Hippocampal formation (tissue), 2 donors: ENCODE measurements at places on chromosomes 13 and 19.
A peak's percentile ranks its signal among the peaks of the same experiment; 100 is the strongest.

GRCh38 chr13:78137404-78138142, 218.9 kb upstream of the EDNRB start:
- peak; percentile 27 for DNase-seq

DNA sequence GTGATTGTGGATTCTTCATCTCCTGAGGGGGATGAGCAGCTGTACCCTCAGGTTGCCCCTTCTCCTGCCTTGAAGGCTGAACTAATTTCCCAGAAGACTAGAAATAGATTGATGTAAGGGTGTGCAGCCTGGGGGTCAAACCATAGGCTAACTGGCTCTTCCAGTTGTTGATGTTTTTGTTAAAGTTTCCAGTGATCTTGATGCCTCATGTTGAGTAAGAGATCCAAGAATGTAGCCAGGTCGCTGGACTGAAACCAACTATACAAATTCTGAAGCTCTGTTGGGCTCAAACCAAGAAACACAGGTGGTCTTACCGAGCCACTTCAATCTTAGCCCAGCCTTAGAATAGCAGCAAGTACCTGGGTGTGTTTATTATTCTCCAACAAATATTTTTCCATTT, 391.8 kb downstream of the KLF5 start:
- DNase-seq, result no peak

- DNase-seq, result no peak
Observed at GRCh38 chr19:53883231-53883661, 1.2 kb downstream of the PRKCG start.

- DNase-seq, result no peak
Observed at GRCh38 chr13:99339736-99340397, 32.7 kb upstream of the GPR183 start.

GRCh38 chr19:18278521-18279265, 2.7 kb downstream of the JUND start:
- no peak for DNase-seq

GRCh38 chr19:27935669-27936068, 1277.3 kb downstream of the UQCRFS1 start:
- DNase-seq, result no peak

GRCh38 chr13:29384871-29385270, 210.6 kb downstream of the SLC7A1 start:
- DNase-seq, result no peak

DNA sequence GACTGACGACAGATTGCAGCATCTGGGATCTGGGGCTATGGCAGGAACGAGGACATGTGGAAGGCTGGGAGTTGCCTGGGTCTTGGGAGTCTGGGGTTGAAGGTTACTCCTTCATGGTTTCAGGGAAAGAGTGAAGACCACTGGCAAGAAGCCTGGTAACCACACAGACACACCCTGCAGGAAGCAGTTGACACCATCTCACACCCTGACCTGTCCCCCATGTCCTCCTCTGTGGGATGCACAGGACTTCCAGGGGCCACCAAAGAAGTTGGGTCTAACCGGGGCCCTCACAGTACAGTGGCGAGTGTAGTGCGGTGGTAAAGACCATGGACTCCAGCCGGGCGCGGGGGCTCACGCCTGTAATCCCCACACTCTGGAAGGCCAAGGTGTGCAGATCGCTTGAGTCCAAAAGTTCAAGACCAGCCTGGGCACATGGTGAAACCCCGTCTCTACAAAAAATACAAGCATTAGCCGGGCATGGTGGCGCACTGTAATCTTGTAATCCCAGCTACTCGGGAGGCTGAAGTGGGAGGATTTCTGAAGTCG, 10.6 kb upstream of the FFAR2 start:
- DNase-seq, result no peak

GRCh38 chr13:44726214-44726613, 150.1 kb upstream of the TSC22D1 start:
- no peak for DNase-seq

DNA sequence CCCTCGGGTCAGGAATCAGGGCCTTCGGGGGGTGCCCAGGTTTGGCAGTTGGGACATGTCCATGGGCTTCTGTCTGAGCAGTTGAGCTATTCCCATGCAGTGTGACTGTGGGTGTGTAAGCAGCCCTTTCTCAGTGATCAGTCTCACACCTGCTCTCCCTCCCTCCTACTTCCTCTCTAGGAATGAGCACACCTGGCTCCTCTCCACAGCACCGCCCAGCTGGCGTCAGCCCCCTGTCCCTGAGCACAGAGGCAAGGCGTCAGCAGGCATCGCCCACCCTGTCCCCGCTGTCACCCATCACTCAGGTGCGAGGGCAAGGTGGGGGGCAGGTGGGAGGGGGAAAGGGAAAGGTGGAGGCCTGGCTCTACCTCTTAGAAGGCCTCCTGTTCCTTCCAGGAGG, 25.9 kb downstream of the COMP start:
- no peak for DNase-seq

DNA sequence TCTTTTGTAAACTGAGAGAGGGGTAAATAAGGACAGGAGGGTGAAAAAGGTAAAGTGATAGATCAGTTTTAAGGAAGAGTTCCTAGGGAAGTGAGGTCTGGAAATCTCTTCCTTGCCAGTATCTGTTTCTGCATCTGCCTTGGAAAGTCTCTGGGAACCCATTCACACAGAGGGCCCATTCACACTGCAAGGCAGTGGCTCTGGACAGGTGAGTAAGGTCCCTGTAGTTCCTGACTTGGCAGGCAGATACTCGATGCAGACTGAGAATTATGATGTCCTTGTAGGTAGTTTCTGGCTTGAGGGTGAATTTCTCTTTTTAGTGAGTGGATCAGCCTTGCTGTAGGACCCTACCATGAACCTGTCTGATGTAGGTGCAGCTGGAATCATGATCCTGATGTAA, 293.3 kb downstream of the NALCN start:
- no peak for DNase-seq

- no peak for DNase-seq
Observed at GRCh38 chr13:112779856-112780604, 90.2 kb downstream of the ATP11A start.

- DNase-seq, result no peak
Observed at GRCh38 chr19:48628486-48629296, 8.5 kb downstream of the DBP start.

GRCh38 chr13:49495783-49496762, at the start of gene PHF11:
Gene PHF11 (plus strand): TSS chr13:49495953. CDS start chr13:49496002, 49 bp downstream.
- DNase-seq, result peak; percentile 35
